GM19239 (cell line): ENCODE measurements at places on chromosomes 7 and 10.

GRCh38 chr7:1054861-1055450, 10.6 kb downstream of the GPR146 start:
- no peak for DNase-seq

- no peak for DNase-seq
These were observed 277.6 kb upstream of the SORCS1 start for GRCh38 chr10:107442035-107442505.

DNA sequence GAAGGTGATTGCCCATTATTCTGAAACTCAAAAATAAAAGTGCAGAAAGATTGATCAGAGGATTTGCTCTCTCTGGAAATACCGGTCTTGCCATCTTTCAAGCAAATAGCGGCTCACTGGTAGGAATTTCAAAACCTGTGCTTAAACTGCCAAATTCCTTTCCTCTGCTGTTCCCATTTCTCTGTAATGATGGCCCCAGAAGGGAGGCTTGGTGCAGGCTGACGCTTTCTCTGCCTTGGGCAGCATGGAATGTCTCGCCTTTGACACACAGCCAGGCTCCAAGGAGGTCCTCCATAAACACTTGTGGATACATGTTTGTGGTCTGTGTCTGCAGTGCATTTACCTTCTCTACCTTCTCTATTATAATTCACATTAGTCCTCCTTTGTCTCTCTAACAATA, 146.8 kb downstream of the HIBADH start:
- no peak for DNase-seq

DNA sequence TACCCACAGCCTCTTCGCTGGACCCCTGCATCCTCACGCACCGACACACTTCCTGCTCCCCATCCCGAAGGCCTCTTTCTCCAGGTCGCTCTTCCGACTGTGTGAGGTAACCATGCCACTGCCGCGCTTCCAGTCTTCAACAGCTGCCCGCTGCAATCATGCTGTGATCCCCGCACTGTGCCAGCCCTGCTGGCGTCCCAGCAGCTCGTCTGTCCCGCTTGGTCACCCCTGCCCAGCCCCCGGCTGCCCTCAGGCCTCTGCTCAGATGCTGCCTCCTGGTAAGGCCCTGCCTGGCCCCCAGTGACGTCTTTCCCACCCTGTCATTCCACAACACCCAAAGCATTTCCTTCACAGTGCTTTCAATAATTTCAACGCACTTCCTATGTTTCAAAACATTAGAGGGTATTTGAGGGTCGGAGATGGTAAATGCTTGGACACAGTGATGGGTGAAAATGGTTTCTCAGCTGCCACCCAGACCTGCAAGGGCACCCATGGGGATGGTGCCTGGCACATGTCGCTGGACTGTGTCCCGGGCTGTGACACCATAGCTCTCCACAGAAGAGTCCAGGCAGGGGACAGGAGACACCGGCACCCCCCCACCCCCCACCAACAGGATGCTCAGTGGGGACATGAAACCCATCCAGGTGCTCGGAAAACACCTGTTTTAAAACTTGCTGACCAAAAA, 125.2 kb downstream of the MAD1L1 start:
- DNase-seq, result no peak

GRCh38 chr7:2106924-2107323, 125.8 kb downstream of the MAD1L1 start:
- DNase-seq, result no peak

DNA sequence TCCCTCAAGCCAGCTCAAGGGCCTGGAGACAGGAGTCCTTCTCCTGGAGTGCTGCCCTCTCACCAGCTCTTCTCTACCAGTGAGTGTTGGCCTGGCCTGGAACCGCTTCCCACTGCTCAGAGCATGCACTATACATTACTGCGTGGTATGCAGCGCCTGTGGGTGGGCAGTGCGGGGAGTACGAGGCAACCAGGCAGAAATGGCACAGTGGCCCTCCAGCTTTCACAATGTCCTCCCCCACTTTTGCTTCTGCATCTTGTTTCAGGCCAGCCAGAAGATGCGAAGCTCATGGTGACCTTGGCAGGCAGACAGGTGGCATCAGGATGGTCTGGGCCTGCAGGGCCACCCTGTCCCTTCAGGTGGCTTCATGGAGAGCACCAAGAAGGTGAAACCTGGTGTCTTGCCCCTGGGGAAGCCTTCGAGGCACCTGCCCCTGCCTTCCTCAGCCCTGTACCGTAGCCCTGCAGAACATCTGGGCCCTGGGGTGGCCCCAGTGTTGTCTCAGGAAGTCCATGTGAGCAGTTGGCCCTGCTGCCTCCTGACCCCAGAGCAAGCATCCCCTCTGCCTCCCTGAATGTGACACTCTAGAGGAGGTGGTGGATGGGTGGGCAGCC, 35.8 kb downstream of the RASGEF1A start:
- DNase-seq, result no peak

- DNase-seq, result peak; percentile 9
These were observed 79.2 kb downstream of the SRPK2 start for GRCh38 chr7:105309235-105310169.

- no peak for DNase-seq
These were observed 33.6 kb downstream of the VSTM4 start for GRCh38 chr10:49081547-49082275.

DNA sequence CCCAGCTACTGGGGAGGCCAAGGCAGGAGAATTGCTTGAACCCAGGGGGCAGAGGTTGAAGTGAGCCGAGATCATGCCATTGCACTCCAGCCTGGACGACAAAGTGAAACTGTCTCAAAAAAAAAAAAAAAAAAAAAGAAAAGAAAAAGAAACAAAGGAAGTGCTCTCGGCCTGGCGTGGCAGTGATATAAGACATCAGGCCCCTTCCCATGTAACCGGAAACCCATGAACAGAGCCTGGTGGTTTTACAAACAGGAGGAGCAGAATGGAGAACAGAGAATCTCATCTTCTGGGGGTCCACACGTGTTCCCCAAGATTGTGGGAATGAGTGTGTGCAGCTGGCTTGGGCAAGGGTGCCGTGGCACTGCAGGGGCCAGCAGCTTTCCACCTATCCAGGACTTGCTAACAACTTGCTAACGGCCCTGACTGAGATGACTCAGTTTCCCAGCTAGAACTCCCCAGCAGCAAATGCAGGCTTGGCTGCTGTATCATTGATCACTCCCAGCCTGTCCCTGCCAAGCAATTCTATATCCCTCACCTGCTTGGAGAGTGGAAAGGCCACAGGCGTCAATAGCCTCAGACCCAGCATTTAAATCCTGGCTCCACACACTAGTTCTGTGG, 103.0 kb downstream of the COL26A1 start:
- DNase-seq, result no peak

GRCh38 chr7:22252016-22252415, 104.9 kb downstream of the RAPGEF5 start:
- no peak for DNase-seq

DNA sequence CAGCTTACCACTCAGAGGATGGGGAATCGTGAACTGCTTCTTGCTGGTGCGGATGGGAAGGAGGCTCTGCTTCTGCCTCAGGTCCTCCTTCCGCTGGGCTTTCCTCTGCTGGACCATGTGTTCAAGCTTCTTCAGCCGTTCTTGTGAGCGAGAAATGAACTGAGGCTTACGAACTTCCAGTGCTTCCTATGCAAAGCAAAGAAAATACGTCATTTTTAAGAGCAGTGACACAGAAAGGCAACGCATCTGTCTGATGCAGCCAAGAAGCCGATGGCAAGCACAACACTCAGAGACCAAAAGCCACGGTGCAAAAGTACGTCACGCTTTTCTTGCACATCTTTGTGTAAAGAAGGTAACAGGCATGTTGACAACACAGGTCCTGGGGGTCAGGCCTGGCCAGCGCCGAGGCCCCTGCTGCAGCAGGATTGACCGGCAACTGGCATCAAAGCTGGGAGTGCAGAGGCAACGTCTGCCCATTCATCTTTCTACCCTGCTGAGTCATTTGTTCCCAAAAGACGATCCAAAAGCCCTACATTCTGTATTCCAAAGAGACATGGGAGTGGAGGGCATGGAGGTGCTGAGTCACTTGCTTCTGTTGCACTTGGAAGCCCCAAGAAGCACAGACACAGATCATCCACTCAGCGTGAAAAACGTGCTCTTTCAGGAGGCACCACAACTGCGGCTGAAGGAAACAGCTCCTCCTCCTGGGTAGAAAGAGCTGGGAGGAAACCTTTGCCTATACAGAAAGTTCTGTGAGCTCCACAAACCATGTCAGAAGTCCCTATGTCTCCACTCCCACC, 71.0 kb upstream of the ADAM12 start:
- no peak for DNase-seq

DNA sequence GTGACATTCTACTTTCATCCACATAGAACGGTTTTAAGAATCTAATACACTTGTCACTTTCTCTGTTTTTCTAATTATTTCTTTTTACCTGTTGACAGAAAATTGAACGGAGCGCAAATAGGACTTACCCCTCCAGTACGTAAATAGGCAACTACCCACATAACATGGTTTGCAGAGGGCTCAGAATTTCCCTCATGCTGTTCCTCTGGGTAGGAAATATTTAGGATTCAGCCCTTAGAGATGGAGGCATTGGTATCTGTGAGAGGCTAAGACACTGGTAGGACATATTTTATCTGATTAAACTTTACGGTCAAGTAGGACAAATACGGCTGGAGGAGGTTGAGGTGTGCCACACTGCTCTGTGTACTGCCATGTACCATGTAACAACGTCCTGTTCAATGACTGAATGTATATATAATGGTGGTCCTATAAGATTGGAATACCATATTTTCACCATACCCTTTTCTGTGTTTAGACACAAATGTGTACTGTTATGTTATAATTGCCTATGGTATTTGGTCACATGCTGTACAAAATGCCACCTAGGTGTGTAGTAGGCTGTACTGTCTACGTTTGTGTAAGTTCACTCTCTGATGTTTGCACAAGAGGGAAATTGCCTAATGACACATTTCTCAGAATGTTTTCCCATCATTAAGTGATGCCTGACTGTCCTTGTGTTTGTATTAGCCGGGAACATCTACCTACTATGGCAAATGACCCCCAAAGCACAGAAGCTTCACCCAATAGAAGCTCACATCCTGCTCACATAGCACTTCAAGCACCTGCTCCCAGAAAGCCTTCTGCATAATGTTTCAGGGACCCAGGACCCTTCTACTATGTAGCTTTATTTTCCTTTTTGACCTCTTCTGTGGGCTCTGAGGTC, 429.4 kb upstream of the AKR1E2 start:
- DNase-seq, result no peak

DNA sequence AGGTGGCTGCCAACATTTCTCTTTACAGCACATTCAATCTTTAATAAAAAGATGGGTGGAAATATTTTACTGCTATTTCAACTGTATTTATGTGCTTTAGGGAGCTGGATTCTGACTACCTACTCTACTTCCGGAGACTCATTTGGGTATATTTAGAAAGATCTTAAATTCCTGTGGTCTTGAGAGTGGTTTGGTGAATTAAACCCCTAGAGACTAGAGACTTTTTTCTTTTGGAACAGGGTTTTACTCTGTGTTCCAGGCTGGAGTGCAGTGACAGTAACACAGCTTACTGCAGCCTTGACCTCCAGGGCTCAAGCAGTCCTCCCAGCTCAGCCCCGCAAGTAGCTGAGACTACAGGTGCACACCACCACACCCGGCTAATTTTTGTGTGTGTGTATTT, 79.0 kb upstream of the HABP2 start:
- DNase-seq, result no peak

GRCh38 chr10:119713744-119714483, 11.9 kb upstream of the INPP5F start:
- DNase-seq, result no peak

- DNase-seq, result no peak
These were observed 27.0 kb upstream of the FAM107B start for GRCh38 chr10:14801723-14802122.

- no peak for DNase-seq
These were observed 1130.0 kb downstream of the DNAJB9 start for GRCh38 chr7:109699661-109700060.

GRCh38 chr7:120793213-120793936, 64.6 kb downstream of the TSPAN12 start:
- no peak for DNase-seq

DNA sequence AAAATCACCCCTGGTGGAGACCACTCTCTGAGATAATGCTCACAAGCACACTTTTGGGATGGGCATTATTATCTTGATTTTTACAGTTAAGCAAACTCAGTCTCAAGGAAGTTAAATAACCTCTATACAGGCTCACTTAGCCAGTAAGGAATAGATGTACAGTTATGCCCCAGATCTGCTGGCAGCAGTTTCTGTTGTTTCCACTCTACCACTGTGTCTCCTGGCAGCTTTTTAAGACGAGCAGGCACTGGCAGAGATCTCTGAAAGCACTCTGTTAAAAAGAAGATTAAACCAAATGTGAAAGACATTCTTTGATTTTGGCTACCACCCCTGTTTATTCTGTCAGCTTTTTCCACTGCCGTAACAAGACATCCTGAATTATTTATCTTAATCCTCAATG, 73.2 kb downstream of the SRI start:
- DNase-seq, result no peak

GRCh38 chr10:103125323-103126267, 67.5 kb downstream of the NT5C2 start:
- no peak for DNase-seq

DNA sequence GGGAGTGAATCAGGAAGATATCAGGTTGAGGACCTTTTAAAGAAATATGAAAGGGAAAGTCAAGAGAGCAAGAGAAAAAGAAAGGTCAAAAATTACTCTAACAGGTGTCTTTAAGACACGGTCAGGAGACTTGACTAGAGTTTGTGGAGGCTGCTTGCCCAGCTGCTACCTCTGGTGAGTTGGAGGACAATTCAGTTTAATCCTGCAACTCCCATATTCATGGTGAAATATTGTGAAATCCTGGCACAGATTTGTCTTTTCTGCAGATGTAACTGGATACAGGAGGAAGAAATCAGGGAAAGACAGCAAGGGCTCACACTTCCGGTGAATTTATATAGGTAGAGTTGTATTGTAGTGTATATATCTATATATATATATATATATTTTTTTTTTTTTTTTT, 93.5 kb downstream of the AKAP9 start:
- DNase-seq, result no peak

GRCh38 chr10:14562218-14563075, 212.2 kb downstream of the FAM107B start:
- DNase-seq, result no peak

DNA sequence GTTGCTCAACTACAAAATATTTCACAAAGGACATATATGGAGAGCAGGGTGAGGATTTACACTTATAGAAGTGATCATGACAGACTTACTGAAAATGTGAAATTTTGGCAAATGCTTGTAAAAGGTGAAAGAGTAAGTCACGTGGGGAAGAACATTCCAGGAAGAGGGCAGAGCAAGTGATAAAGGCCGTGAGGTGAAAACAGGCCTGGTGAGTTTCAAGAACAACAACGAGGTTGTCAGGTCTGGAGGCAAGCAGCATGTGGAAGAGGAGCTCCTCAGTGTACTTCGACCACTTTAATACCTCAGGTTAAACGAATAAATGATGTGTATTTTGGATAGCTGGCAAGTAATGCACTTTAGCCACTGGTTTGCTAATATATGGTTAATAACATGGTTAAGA, 706.7 kb downstream of the PCDH15 start:
- DNase-seq, result no peak

- DNase-seq, result no peak
These were observed 41.8 kb downstream of the DNMBP start for GRCh38 chr10:99967961-99968360.

DNA sequence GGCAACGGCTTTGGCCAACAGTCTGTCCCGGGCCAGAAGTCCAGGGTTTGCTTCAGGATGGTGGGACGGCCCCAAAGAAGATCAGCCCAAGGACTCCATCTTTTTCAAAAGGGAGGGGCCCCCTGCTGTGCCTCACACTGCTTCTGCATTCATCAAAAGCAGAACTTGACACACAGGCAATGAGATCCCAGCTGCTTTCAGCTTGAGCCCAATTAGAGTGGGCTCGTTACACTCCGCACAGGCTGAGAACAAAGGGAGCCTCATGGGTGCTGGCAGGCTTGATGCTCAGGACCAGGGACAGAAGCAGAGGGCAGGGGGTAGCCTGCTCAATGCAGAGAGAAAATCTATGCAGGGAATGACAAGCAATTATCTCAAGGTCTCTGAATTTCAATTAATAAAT, 45.5 kb downstream of the VOPP1 start:
- no peak for DNase-seq
